Activated CD8-positive, alpha-beta memory T cell treated with anti-CD3 and anti-CD28 coated beads for 4 hours (primary cell): ENCODE measurements at places on chromosomes 3 and 15.

GRCh38 chr3:191438150-191438814, 22.7 kb upstream of the PYDC2 start:
- no peak for DNase-seq

- no peak for DNase-seq
Measured at GRCh38 chr15:71066983-71067382, 48.3 kb upstream of the THSD4 start.

DNA sequence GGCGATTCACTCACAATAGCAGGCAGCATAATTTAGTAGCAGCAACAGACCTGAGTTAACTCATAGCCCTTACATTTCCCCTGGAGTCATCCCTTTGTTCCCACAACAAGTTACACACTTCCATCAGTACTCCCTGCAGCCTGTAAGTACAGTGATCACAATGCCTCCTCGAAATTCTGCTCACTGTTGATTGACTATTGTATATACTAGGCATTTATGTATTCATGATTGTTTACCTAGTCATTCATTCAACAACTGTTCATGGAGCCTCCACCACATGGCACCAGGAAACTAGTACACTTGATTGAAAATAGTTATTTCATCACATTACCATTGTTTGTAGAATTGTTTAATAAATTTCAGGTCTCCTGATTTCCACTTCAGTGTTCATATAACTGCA, 71.4 kb upstream of the P3H2 start:
- no peak for DNase-seq

GRCh38 chr3:68666429-68667136, 265.8 kb downstream of the TAFA4 start:
- DNase-seq: no peak

- DNase-seq: no peak
Measured at GRCh38 chr15:66752078-66752477, 50.0 kb downstream of the SMAD6 start.

DNA sequence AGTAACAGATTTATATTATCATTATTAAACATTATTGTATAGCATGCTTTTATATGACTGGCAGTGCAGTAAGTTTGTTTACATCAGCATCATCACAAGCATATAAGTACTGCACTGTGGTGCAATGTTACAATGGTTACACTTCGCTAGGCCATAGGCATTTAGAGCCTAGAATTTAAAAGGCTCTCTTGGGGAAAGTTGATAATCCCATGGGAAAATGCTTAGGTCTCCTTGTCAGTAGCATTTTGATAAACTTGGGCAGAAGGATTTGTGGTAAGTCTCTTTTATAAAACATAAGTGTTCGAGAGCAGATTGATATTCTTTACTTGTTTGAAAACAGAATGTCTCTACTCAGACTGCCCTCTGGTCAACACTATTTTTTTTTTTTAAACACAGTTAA, 7.5 kb downstream of the DTWD1 start:
- DNase-seq: no peak

- no peak for DNase-seq
Measured at GRCh38 chr15:96307856-96308394, 22.6 kb upstream of the NR2F2 start.

DNA sequence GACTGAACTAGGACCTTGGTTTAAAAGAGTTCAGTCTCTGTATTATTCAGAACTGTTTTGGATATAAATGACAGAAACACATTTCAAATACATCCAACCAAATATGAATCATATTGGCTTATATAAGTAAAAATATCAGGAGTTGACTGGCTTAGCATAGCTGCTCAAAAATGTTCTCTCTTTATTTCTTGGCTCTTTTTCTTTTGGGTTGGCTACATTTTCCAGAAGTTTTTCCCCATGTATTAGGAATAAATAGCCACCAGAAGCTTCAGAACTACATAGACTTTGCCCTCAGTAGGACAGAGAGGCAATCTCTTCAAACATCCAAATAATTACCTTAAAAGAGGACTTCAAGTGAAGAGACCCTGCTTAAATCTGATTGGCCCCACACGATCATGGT, 32.7 kb downstream of the KCNMB2 start:
- no peak for DNase-seq
